ENCODE measurements at places on chromosomes 2 and 18.

DNA sequence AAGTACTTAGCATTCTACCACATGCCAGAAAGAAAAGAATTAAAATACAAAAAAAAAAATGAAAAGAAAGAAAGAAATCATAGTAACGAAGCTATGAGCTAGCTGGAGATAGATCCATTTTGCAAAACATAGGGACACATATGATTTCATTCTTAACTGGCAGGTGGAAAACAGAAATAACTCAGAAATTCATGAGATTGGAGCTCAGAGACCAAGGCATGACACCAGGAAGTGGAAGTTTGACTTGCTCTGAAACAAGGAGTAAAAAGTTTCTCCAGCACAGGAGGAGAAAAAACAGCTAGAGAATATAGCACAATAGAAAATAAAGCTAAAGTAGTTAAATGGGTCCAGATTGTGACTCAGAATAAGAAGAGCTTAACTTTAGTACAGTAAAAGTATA lies 278.1 kb downstream of the ZEB2 start:
- DNase-seq: no peak

DNA sequence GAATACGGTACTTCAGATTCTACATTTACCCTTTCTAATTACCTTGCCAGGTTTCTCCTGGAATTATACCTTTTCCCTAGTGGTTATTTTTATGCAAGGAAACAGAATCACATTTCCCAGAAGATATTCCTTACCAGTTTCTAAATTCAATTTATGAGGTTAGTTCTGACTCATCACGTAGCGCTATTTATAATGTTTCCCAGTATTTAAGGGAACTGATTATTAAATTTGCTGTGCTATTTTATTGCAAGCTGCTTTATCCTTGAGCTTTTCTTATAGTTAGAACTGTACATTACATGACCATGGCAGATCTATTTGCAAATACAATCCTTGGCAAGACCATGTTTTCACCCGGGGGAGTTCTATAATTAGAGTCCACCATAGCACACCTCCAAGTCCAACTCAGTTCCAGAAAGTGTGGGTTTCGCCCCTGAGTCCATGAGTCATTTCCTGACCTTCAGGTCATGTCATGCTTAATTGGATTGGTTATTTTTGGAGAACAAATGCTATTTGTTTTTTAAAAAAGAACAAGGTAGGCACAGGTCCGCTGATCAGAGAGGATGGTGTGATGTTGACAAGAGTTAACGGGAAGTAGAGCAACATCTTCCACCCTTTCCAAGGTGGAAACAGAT lies 126.6 kb downstream of the ZNF532 start:
- DNase-seq: peak; percentile 81

GRCh38 chr18:3460823-3461398 lies 10.9 kb downstream of the TGIF1 start:
- DNase-seq: no peak

- peak; percentile 5 for DNase-seq
Observed at GRCh38 chr18:60082790-60083189, 183.0 kb downstream of the PMAIP1 start.

Measured in RPMI7951 (cell line).